ENCODE measurements at places on chromosomes 3 and 15.

DNA sequence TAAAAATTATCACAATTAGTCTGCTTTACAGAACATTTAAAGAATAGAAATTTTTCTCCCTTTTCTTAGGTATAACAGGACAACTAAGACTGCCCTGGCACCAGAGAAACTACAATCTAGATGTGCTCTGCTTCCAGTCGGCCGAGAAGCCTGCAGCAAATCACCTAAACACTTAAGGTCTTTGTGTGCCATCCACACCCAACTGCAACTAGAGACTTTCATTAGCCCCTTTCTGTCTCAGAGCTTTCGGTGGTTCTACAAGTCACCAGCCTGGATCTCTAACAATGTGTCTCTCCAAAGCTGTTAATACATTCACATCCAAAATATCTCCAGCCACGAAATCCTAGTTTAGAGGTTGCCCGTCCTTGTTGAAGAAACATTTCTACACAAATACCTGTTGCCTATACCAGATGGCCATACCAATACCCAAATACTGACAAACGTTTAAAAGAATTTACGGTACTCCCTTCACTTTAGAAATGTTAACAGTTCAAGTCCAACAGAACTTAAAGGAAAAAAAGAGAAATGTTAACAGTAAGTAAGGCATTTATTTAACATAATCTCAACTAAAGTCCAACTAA, 6.7 kb downstream of the PRC1 start:
- DNase-seq: no peak

DNA sequence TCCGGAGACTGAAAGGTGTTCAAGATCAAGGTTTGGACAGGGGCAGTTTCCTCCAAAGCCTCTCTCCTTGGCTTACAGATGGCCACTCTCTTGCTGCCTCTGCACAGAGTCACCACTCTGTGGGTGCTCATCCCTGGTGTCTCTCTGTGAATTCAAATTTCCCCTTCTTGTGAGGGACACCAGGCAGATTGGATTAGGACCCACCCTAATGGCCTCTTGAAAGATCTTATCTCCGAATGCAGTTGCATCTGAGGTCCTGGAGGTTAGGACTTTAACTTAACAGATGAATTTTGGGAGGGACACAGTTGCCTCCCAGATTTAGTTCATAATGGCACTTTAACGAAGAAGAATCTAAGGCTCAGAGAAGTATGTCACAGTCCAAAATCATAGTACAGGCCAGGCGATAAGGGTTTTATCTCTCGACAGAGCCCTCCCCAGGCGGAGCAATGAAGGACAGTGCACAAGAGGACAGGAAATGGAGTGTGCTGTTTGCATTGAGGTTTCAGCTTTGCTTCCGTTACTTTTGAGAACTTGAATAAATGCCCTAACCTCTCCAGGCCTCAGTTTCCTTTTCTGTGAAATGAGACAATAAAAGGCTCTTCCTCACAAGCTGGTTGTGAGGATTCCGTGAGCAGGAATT, 38.9 kb upstream of the KIF23 start:
- no peak for DNase-seq

GRCh38 chr3:156635973-156636372, 38.4 kb upstream of the TIPARP start:
- no peak for DNase-seq

DNA sequence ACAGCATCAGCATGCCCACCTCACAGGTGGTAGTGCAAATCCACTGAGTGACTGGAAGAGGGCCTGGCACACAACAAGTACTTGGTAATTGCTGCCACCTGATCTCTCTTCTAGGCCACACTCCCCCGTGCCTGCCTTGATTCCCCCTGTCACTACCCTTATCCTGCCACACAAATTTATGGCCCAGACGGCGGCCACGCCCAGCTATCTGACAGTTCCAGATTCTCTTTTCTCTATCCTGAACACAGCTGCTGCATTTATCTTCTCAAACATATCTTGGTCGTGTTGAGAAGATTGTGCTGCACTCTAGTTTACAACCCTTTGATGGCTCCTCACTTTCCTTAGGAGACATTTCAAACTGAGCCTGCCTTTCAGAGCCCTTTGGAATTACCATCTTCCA, 585.2 kb downstream of the NTRK3 start:
- no peak for DNase-seq

DNA sequence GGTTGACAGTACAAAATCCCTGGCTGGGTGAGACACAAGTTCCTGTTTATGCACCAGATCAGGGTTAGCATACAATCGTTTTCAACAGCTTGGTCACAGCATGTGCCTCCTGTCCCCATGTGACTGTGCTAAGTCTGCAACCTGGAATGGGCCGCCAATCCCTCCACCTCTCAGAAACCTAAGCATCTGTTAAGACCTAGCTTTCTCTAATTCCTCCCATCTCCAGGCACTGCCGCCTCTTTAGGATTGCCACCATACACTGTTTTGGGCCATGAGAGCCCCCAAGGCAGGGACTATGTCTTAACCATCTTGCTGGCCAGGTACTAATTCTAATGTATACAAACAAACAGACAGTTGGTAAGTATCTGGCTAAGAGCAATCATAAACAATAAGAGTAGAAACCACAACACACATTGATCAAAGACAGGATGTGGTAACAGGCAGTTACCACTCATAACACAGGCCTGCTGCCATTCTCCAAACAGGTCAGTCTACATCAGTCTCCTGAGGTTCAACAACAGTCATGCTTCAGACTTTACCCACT, 25.6 kb downstream of the SEC22C start:
- DNase-seq: no peak

GRCh38 chr15:86377914-86378313, 298.2 kb downstream of the AGBL1 start:
- DNase-seq: no peak

DNA sequence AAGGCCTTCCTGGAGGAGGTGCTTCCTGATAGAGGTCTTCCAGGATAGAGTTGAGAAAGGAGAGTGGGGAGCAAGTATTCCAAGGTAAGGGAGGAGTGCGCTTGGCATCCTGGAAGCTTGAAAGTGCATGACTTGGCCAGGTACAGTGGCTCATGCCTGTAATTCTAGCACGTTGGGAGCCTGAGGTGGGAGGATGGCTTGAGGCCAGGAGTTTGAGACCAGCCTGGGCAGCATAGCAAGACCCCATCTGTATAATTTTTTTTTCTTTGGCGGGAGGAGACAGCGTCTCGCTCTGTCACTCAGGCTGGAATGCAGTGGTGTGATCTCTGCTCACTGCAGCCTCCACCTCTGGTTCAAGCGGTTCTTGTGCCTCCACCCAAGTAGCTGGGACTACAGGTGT, 19.2 kb upstream of the MORF4L1 start:
- no peak for DNase-seq

GRCh38 chr15:90315278-90315982, 36.7 kb upstream of the ZNF774 start:
- peak; percentile 46 for DNase-seq

- peak; percentile 98 for DNase-seq
Observed at GRCh38 chr3:11568503-11569155, 75.1 kb downstream of the VGLL4 start.

DNA sequence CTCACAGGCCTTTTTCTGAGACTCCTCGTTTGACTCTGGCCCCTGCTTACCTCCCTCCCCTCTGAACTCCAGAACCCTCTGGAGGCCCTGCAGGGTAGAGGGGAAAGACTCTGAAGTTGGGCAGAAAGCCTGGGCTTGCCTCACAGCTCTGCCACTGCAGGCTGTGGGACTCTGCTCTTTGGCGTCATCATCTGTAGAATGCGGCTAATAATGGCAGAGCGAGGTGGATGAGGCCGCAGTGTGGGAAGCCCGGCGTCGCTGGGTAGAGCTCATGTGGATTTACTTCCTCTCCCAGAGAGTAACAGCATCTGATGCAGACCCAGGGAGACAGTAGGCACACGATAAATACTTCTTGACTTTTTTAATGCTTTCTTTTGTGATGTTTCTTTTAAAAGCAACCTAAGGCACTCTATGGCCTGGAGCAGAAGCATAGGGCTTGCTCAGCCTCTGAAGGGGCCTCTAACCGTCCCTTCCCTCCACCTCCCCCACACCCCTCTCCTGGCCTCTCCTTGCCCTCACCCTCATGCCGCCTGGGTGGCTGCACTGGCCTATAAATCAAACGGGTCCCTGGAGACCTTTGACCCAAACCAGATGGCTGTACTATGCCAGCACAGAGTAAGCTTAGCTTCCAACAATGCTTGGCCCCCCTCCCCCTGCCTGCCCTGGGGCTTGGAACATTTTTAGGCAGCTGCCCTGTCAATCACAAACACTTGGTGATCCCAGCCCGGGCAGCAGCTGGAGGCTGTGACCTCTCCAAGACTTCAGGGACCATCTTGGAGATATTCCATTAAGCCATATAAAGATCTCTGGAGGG, 32.9 kb downstream of the SPSB4 start:
- DNase-seq: no peak

DNA sequence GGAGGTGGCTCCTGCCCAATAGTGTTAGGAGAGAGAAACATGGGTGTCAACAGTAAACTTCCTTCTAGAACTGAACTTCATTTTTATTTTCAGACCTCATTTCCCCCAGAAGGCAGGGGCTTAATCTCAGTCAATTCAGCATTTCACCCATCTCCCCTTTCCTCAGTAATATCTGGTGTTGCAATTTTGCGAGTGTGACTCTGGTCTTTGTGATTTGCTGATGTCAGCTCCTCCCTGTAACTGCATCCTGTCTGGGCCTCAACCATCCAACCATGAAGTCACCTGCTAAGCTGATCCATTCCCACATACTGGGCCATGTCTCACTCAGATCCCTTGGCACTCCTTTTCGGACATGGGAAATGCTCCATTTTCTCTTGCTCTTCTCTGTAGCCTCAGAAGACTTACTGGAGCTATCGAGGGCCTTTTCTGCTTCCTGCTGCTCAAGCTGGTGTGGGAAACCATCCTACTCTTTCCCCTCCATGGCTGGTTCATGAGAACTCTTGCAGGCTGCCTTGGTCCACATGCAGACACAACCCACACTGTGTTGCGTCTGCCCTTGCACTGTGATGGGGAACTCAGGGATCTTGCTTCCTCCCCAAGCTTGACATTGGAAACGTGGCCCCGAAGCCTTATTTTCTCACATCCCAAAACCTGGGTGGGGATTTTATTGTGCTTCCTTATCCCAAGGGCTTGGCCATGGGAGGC, 24.6 kb downstream of the CCR4 start:
- DNase-seq: no peak

- DNase-seq: no peak
Observed at GRCh38 chr15:78208341-78208844, 26.0 kb downstream of the ACSBG1 start.

DNA sequence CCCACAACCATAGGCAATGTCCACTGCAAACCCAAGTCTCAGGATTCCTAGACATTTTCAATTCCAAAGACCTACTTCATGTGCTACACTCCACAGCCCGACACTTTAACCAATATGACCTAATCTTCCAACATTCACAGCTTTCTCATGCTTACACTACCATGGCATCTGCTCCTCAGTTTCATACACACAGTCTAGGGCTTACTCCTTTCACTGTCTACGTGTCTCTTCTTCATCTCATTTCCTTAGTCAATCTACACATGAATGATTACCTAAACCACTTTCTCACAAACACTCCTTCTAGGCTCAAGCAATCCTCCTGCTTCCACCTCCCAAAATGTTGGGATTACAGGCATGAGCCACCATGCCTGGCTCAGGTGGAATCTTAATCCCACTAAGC, 106.3 kb downstream of the STAG1 start:
- DNase-seq: no peak

GRCh38 chr15:53115563-53115962, 325.4 kb upstream of the ONECUT1 start:
- DNase-seq: no peak

DNA sequence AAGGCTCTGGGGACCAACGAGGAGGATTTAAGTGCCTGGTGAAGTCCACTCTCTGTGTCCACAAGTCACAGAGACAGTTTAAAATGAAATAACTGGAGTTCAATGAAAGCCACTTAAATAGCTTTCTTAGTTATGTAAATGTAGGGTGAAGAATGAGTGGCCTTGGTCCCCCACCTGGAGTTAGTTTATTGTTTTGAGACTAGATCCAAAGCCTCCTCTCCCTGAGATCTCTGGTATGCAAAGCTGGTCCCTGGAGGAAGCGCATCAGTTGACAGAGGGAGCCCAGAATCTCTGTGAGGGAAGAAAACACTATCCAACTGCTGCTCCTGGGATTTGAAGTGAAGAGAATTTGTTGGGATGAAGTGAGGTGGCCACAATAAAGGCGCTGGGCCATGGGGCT, 40.5 kb downstream of the EXOG start:
- DNase-seq: no peak

- peak; percentile 43 for DNase-seq
Observed at GRCh38 chr15:50176869-50177268, 5.1 kb upstream of the SLC27A2 start.

GRCh38 chr3:36312351-36312750, 68.0 kb upstream of the STAC start:
- DNase-seq: peak; percentile 18

DNA sequence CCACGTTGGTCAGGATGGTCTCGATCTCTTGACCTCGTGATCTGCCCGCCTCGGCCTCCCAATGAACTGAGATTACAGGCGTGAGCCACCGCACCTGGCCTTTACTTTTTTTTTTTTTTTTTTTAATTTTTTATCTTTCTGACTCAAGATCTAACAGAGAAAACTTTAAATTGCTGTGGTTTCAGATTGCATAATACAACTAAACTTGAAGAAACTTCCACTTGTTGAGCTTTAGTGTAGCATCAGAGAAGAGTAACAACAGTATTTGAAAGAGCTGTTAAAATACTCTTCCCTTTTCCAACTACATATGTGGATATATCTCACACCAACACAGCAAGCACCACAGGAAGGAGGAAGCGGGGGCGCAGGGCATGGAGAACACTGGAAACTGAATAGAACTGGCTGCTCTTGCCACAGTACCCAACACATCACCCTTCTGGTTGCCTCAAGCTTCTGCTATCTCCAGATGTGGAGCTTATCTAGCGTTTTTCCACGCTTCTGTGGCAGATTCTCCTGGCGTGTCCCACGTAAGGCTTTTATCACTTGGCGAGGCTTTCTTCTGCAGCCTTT, 45.4 kb downstream of the MAP6D1 start:
- no peak for DNase-seq

DNA sequence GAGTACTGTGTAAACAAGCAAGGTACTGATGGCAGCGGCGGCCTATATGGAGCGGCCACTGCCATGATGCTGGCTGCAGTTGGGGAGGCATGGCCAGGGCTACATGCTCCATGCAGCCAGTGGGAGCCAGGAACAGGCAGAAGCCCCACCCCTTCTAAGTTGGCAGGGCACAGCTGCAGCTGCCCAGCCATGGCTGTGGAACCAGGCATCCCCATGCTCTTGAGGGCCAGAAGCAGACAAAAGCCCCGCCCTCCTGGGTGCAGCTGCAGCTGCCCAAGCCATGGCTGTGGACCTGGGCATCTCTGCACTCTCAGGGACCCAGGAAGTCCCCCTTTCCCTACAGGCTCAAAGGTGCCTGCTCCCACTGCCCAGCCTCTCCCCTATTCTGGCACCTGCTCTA, 150.9 kb downstream of the FMN1 start:
- no peak for DNase-seq

DNA sequence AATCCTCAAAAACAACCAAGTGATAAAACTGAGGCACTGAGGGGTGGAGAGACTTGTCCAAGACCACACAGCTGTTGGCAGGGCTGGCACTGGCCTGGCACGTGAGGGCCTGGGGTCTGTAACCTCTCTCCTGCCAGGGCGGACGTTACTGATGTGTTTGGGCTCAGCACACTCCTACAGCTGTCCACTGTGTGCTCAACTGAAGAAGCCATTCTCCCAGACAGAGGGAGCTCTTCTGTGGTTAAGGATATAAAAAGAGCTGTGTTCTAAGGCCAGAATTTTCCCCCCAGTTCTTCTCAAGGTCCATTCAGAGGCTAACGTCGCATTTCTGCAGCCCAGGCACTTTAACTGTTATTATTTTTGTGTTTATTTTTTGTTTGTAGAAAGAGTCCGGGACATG, 429.0 kb upstream of the ATP11B start:
- DNase-seq: no peak

- DNase-seq: no peak
Observed at GRCh38 chr3:171777596-171777995, 32.7 kb downstream of the PLD1 start.
